Motor neuron (in vitro differentiated cells): ENCODE measurements at places on chromosomes 4 and X.

DNA sequence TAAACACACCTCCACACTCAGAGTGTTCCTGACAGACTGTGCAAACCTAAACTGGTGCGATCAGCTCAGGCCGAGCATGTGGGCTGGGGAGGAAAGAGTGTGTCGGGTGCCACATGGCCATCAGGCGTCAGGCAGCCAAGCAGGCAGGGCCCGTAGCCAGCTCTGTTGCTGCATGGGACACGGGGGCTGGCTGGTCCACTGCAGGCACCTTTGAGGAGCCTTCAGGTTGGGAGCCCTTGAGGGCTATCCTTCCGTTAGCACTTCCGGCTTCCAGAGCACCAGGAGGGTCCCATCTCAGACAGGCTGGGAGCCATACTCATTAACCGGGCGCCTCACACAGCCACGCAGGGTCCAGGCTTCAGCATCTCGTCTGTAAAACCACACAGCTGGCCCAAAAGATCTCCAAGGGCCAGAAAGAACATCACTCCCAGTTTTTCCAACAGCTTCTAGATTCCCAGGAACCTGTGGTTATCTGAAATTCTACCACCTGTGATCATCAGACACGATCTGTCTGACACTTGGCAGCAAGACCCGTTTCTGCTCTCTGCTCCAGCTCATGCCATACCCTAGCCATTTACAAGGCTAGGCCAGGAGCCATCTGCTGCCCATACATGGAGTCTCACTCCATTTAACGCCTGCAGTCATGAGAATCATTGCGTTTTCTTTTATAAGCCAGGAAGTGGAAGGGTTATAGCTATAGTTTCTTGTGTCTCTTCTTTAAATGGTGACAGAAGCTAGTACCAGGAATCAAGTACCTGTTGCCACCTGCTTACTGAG lies 87.5 kb downstream of the NSUN7 start:
- ATAC-seq, result no peak

DNA sequence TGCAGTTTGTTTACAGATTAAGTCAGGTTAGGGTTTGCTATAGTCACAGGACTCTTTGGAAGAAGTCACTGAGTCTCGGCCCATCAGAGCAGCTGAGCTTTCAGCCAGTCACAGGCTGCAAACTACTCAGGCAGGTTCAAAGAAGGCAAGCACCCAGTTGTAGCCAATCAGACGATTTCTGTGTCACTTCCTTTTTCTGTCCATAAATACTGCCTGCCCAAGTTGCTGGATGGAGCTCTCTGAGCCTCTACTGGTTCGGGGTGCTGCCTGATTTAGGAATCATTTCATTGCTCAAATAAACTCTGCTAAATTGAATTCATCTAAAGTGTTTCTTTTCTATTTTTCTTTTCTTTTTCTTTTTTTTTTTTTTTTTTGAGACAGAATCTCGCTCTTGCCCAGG lies 7.3 kb upstream of the SH3BP2 start:
- no peak for ATAC-seq

DNA sequence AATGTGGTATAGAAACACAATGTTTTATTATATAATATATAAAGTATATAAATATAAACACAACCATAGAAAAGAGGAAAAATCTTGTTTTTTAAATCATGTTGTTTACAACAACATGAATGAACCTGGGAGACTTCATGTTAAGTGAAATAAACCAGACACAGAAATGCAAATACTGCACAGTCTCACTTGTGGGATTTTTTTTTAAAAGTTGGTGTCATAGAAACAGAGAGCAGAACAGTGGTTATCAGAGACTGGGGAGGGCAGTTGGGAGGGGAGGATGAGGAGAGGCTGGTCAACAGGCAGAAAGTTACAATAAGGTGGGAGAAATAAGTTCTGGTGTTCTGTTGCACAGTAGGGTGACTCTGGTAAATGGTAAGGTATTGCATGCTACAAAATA lies 57.1 kb downstream of the FREM3 start:
- no peak for ATAC-seq

DNA sequence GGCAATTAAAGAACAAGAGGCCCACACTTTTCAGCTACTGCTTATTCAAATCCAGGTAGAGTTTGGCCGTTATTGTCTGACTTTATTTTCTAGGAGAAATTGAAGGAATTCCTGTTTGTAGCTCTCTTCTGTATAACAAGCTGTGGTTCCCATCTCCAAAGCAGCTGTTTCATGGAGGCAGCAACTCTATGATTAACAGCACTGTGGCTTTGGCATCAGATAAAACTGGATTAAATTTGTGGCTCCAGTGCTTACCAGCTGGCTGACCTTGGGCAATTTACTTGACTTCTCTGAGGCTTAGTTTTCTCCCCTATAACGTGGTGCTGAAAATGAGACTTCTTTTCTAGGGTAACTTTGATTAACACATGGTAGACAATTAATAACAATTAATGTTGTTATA lies 28.1 kb downstream of the SLC30A9 start:
- no peak for ATAC-seq

- ATAC-seq, result no peak
These were observed 691 bp upstream of the EREG start for GRCh38 chr4:74364256-74364651.

DNA sequence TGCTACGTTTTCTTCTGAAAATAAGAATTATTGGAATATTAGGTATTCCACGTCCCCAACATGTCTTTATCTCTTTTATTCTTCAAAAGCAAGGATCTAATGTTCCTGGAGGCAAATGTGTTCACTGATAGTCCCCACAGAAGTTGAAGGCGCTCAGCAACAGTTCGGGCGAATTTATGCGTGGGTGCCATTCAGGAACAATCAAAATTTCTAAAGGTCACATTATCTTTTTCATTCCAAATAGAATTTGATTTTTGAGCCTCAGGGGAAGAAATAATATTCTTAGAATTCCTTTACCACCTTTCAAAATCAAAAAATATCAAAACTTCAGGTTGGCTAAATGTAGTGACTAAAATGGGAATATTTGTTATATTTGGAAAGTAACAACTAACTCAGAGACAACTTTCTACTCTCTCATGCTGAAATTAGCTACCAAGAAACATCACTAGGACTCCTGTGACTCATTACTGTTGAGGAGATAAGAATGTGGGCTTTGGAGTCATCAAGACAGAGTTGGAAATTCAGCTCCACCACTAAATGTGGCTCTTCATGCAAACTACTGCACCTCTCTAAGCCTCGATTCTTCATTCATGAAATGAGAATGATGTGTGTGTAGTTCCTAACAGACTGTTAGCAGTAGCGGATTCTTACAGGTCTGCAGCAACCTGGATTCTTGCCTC lies 72.3 kb upstream of the KIT start:
- no peak for ATAC-seq

- no peak for ATAC-seq
These were observed 73.0 kb upstream of the NR3C2 start for GRCh38 chr4:148515248-148515647.
